ENCODE measurements at places on chromosomes 4 and X.

- H3K4me1 ChIP-seq = no peaks in the 10 kb centered on the region
- no peaks in the 10 kb centered on the region for H3K36me3 ChIP-seq
- no peak for DNase-seq
- H3K27me3 ChIP-seq = no peaks in the 10 kb centered on the region
Measured at GRCh38 chrX:29065477-29065876, 478.2 kb downstream of the IL1RAPL1 start.

- H3K36me3 ChIP-seq = no peaks in the 10 kb centered on the region
- DNase-seq = no peak
- H3K4me3 ChIP-seq = no peak overlapping the region
Measured at GRCh38 chr4:36997727-36998126, 246.8 kb upstream of the NWD2 start.

DNA sequence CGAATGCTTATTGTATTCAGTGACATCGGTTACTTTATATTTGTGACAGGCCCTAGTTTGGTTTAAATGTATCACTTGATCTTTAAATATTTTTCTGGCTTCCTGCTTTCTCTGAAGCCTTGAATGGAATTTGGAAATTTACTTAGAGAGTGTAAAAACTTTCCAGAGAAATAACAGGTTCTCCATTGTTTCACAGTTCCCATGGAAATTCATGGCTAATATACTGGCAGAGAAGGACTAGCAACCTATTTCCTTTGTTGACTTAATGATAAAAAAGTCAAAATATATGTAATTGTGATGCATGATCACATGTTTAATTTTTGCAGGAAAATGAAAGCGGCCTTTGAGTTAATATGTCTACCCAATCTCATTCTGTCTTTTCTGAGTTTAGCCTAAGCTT, 13.2 kb downstream of the NEIL3 start:
- H3K4me1 ChIP-seq = no peaks in the 10 kb centered on the region
- H3K4me3 ChIP-seq = no peak overlapping the region
- H3K27me3 ChIP-seq = no peaks in the 10 kb centered on the region
- H3K27ac ChIP-seq = no peak overlapping the region
- DNase-seq = no peak
- H3K36me3 ChIP-seq = no peaks in the 10 kb centered on the region

DNA sequence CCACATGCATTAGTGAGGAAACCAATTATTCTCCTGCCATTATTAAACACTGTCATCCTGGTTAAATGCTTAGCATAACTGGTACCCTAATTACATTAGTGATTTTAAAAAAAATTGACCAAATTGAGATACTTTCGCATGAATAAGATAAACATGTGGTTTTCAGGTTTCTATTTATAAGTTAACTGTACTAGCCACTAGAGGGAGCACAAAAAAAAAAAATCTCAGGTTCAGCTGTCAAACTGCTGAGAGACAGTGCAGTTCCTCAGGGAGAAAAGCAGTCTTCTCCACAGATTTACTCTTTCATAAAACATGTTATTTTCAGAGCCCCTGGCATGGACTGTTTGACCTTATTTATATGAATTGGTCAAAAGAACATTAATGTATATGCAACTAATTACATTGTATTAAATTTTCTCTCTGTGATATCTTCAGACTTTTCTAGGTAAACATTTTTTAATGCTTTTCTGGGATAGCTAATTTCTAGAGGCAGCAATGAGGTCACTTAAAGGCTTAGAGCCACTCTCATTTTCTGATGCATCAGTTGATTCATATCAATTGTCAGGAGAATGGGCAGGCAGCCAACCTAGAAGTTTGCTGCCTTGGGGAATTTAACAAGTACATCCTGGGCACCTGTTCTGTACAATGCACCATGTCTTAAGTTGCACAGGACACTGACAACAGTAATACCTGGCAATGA, 167.5 kb downstream of the CDS1 start:
- no peaks in the 10 kb centered on the region for H3K4me1 ChIP-seq
- H3K4me3 ChIP-seq = no peak overlapping the region
- no peaks in the 10 kb centered on the region for H3K27me3 ChIP-seq
- DNase-seq = no peak

GRCh38 chrX:65195621-65196020, 219.4 kb upstream of the ZC4H2 start:
- no peak overlapping the region for H3K4me3 ChIP-seq
- DNase-seq = no peak
- no peaks in the 10 kb centered on the region for H3K4me1 ChIP-seq

GRCh38 chr4:6688879-6689505, 4.7 kb upstream of the S100P start:
- peak overlapping the region; percentile 89 for H3K27ac ChIP-seq
- peaks cover 6% of the 10 kb centered on the region for H3K4me1 ChIP-seq
- no peaks in the 10 kb centered on the region for H3K36me3 ChIP-seq
- H3K27me3 ChIP-seq = no peaks in the 10 kb centered on the region

DNA sequence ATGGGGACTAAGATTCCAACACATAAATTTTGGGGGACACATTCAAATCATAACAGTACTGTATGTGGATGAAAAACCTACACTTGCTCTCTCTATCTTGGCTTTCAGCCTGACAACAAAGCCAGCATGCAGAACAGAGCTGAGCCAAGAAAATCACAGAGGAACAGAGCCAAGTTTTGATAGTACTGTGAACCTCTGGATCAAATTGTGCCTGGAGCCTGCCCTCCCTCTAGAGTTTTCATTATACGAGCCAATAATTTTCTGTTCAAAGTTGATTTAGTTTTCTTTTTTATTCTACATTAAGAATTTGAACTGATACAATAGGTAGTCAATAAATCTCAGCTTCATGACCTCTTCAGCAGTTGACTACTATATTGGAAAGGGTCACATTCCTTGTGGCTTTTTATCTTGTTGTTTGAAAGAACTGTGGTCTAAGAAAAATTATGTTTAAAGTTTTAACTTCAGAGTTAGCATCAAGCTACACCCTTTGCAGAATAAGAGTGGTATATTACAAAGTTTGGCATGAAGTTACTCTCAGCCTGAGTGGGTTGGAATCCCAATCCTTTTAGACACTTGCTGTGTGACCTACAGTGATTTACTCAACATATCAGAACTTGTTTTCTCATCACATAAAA, 31.1 kb downstream of the GRID2 start:
- DNase-seq = no peak
- no peaks in the 10 kb centered on the region for H3K36me3 ChIP-seq
- H3K4me1 ChIP-seq = no peaks in the 10 kb centered on the region
- no peaks in the 10 kb centered on the region for H3K27me3 ChIP-seq
